ENCODE measurements at places on chromosomes 13 and 19.

GRCh38 chr13:19624265-19624664, 9.2 kb upstream of the MPHOSPH8 start:
- no peak for DNase-seq

DNA sequence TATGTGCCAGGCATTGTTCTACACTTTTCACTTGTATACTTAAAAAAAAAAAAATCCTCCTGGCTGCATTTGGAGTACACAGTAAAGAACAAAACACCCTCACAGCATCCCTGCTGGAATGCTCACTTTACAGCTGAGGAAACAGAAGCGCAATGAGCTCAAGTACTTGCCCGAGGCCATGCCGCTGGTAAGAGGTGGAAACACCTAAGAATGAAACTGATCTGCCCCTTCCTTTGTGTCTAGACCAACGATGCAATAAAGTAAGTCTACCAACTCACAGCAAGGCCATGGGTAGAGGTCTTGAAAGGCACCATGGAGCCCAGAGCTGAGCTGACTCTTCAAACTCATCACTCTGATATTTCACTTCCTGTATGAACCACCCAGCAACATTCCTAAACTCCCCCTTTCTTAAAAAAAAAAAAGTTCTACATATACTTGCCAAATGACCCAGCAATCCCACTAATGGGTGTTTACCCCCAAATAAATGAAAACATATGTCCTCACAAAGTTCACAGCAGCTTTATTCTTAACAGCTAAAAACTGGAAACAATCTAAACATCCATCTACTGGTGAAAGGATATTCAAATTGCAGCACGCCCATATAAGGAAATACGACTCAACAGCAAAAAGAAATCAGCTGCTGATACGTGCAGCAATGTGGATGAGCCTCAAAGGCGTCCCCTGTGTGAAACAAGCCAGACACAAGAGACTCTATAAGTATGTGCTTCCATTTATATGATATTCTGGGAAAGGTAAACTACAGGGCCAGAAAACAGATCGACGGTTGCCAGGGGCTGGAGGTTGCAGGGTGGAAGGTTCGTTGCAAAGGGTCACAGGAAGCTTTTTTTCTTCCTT, 236.6 kb upstream of the MAB21L1 start:
- DNase-seq, result peak; percentile 62

GRCh38 chr19:918481-919198, 1.5 kb downstream of the KISS1R start:
- no peak for DNase-seq

GRCh38 chr19:5246554-5247155, 94.0 kb downstream of the PTPRS start:
- no peak for DNase-seq

DNA sequence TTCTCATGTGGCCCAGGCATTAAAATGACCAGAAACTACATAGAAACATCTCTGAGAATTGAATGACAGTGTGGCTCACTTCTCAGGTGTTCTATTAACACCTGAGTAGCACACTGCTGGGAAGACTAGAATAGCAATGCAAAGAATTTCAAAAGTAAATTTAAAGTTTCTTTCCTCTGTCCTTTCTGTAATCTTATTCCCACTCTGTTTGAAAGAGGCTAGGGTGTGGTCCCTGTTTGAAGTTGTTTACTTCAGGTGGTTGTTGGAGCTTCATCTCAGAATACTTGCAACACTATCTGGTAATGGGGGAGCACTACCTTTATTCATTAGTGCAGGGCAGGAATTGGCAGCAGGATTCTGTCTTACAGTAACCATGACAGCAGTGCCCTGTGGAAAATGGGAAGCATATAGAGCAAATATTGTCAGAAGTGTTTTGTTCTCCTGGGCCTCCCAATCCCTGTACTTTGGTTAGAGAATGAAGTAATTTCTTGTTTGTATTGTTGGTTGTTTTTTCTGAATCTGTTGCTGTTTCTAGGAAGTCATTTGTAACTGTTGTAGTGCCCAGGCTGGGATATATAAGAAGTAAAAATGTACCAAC, 1210.2 kb upstream of the ATXN8OS start:
- peak; percentile 19 for DNase-seq

DNA sequence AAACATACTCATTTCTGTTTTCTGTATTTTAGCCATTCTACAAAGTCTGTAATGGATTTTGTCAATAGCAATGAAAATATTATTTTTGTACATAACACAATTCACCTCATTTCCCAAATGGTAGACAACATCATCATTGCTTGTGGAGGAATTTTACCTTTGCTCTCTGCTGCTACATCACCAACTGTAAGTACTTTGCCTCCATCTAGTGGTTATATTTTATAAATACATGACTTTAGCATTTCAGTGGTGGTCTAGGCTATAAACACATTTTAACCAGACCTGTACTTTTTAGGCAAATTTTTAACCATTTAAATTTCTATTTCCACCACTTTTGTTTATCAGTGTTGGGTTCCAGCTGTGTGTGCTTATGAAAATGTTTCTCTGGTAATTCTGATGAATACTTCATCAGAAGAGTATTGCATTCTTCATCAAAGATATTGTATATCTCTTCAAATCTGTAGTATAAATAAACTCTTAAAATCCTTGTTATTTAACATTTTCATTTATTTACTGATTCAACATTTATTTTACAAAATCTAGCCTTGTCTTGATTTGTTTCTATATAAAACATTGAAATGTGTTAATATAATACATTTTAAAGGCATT, 222.4 kb downstream of the NBEA start:
- DNase-seq, result peak; percentile 48

GRCh38 chr13:26379831-26380230, 125.9 kb downstream of the CDK8 start:
- peak; percentile 65 for DNase-seq

- DNase-seq, result peak; percentile 19
Measured at GRCh38 chr13:87129602-87130300, 541.4 kb upstream of the SLITRK5 start.

- no peak for DNase-seq
Measured at GRCh38 chr13:57837801-57838200, 206.3 kb downstream of the PCDH17 start.

GRCh38 chr19:17688853-17689595, 870 bp upstream of the UNC13A start:
- no peak for DNase-seq

Measured in mesendoderm (in vitro differentiated cells).